ENCODE measurements at places on chromosomes 13 and 19.

- DNase-seq, result no peak
Observed at GRCh38 chr13:100363285-100363711, 225.3 kb downstream of the GGACT start.

GRCh38 chr13:99124794-99125316 lies 75.8 kb upstream of the UBAC2 start:
- no peak for DNase-seq

GRCh38 chr13:50403311-50403710 lies 388.1 kb downstream of the KCNRG start:
- no peak for DNase-seq

DNA sequence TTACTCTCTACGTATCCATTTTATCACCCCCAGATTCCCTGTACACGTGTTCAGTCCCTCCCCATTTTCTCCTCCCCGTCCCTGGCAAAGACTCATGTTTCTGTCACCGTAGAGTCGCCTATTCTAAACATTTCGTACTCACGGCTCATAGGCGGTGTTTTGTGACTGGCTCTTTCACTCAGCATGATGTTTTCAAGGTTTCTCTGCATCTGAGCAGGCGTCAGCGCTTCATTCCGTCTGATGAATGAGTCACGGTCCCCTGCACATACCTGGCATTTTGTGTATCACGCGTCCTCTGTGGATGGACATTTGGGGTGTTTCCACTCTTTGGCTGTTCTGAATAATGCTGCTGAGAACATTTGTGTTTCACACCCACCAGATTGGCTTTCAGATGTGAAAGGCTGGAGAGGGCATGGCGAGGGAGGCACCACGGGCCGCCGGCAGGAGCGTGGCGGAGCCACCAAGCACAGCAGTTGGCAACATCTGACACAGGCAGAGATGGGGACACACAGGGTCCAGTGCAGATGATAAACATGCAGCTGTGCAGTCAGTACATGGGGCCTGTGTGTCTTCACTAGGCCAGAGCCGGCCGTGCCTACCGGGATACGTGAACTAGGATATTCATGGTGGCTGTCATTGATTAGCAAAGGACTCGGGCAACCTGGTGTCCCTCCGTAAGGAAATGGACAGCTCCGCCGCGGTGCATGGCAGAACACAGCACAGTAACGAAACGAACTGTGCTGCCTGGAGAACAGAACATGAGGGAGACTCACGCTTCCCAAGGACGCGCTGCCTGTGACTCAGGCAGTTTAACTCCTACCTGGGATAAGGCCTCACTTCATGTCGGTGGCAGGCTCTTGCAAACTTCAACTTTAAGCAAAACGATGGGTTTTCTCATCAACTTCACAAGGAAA lies 117.2 kb downstream of the ATP11A start:
- no peak for DNase-seq

GRCh38 chr13:32426990-32427851 lies 709 bp downstream of the N4BP2L1 start:
- DNase-seq, result peak; percentile 42

DNA sequence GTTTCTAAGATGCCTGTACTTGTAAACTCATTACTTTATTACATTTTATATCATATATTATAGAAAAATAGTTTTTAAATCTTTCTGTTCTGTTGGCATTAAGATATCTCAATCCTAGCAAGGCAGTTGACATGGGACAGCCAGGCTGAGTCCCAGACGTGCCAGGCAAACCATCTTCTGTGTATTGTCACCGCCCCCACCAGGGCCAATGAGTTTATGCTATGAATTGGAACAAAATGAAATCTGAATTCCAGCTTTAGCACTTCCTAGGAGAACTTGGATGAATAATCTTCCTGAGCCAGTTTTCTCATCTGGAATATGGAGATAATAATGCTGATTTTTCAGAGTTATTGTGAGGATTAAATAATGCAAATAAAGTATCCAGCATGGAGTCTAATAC lies 79.9 kb upstream of the GSX1 start:
- DNase-seq, result no peak

GRCh38 chr19:46181388-46181779 lies 33.3 kb downstream of the IGFL2 start:
- no peak for DNase-seq

- DNase-seq, result no peak
Observed at GRCh38 chr13:25112695-25113255, 16.8 kb downstream of the PABPC3 start.

DNA sequence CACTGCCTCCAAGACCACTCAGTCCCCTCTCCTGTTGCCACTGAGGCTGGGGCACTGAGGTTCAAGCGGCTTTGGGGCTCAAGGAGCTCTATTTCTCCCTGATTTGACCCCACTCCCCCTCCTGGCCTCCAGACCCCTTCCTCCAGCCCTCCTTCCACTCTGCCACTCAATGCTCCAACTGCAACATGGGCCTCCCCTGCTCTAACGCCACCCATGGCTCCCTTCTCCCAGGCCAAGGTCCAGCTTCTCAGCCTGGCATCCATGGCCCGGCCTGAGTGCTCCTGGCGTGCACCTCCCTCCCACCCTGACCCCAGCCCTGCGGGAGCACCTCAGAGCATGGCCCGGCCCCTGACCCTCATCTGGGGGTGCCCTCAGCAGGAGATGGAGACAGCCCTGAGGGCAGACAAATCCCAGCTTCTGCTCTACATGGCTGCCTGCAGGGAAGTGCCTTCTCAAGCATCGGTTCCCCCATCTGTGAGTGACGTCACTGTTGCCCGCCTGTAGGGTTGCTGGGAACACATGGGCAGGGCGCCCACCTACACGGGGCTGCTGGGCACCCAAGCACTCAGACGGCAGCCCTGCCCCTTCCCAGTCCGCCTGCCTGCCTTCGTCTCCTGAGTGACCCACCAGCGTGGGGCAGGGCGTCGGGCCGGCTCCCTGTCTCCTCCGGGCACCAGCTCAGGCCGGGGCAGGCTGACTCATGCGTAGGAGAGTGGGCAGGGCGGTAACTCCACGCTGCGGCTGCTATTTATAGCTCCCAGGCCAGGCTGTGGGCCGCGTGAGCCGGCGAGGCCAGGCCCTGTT lies 1.6 kb upstream of the DIRAS1 start:
- no peak for DNase-seq

DNA sequence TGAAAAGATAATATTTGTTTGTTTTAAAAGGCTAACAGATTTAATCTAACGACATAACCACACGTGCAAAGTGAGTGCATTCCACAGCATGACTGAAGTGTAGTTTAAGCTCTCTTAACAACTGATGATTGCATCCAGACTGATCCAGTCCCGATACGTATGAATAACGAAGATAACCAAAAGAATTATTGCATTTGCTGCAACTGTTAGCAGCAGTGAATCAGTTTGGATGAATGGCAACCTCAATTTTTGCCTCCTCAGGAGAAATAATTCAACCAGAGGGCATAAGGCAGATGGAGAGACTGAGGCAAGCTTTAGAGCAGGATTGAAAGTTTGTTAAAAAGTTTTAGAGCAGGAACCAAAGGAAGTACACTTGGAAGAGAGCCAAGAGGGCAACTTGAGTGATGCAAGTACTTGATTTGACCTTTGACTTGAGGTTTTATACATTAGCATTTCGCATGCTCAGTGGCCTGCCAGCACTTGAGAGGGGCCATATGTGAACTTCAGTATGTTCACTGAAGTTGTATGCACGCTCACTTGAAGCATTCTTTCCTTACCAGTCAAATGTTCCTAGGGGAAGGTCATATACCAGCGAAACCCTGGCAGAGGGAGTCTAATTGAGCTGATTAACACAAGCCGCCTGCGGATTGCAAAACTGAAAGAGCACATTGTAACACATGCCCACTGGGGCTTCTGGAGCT lies 835.0 kb upstream of the PCDH20 start:
- no peak for DNase-seq

Data from activated CD4-positive, alpha-beta T cell treated with anti-CD3 and anti-CD28 coated beads for 1 hour (primary cell).